ENCODE measurements at places on chromosomes 3 and 15. TPM values are rescaled to one million over a fixed set of nuclear protein-coding genes. Genes with fewer than 3 reads are reported as not detected.

Gene OIP5
- total RNA-seq: 0.48 TPM

Gene PP2D1
- total RNA-seq: not detected

- DNase-seq: no peak
Observed at GRCh38 chr3:69116162-69116561, 6.2 kb downstream of the LMOD3 start.

DNA sequence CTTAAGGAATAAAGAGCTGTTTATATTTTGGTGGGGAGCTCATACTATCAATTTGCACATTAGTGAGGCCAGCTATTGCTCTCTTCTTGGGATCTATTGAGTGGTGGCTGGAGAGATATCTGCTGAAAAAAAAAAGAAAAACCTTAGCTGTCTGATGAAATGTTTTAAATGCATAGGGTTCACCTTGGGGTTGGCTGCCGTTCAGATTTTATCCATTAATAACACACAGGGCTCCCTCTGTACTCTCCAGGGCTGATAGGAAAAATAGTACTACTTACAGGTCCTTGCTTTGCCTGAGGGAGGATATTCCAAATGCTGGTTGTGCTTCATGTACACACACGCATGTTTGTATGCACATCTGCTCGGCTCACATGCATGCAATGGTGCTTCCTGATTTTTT, 803.7 kb downstream of the MCTP2 start:
- DNase-seq: no peak
